ENCODE measurements at places on chromosomes 3 and 15.

DNA sequence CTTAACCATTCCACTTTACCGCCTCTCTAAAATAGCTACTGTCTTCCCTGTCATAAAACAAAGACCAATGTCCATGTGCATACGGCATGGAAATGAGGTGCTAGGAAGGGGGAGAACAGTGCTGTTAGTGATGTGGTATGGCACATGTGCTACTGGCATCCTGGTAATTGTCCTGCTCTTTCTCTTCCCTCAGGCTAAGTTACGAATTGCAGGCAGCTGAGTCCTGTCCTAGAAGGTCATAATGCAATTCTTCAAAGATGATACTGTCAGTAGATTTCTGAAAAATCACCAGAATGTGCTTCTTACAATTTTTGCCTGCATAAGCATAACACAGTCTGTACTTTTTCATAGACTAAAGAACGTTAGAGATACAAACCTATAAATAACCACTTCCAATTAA is 216.8 kb downstream of the RSL24D1 start:
- DNase-seq: no peak

DNA sequence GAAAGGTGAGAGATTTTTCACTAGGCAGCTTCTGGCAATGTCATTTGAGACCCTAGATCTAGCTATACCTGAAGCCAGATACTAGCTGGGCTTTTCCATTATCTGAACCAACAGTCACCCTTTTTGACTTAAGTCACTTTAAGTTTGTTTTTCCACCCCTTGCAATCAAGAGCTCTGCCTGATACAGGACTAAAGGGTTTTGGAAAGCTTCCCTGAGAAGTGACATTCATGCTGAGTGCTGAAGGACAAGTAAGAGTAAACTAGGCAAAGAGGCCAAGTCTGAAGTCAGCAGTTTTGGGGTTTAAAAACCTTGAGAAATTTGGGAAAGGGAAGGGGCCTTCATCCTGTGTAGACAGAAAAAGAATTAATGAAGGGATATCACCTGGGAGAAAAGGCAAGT is 27.1 kb upstream of the CCDC174 start:
- no peak for DNase-seq

DNA sequence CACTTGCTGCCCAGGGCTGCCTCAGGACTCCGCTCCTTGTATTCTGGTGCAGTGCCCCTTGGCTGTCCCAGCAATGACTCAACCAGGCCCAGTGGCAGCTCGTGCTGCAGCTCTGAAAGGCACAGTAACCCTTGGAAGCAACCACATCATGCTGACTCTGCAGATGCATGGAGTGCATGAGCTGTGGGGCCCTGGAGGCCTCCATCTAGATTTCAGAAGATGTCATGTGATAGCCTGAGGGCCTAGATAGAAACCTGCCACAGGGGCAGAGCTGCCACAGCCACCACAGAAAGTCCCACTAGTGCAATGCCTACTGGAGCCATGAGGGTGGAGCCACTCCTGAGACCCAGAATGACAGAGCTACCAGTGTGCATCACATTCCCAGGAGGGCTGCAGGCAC is 117.1 kb upstream of the SMAD3 start:
- DNase-seq: no peak

DNA sequence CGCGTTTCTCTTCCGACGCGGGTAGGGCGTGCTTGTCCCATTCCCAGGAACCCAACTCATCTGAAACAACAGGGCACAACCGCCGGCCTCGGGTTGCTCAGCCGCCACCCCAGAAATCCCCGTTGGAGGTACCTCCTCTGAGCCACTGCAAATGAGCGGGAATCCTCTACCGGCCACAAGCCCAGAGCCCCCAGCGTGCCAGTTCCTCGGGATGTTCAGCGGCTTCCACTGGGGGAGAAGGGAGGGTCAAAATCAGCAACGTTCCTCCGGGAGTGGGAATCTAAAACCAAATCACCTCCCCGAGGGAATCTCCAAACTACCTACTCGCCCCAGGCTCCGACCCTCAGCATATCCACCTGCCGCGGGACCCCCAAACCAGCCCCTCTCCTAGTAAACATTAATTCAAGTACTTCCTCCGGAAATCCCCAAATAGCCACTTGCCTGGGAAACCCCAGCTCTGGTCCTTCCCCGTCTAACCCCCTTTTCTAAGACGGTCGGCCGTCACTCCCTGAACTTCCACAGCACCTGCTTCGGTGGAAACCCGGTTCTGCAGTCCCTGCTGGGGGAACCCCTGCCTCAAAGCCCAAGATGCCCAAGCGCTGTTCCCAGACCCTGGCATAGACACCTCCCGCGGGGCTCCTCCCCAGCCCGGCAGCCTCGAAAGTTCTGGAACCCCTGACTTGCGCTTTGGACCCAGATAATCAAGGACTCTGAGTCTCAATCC is 887 bp downstream of the OXTR start:
- DNase-seq: no peak

GRCh38 chr3:156036258-156037053 is 83.9 kb upstream of the KCNAB1 start:
- no peak for DNase-seq

DNA sequence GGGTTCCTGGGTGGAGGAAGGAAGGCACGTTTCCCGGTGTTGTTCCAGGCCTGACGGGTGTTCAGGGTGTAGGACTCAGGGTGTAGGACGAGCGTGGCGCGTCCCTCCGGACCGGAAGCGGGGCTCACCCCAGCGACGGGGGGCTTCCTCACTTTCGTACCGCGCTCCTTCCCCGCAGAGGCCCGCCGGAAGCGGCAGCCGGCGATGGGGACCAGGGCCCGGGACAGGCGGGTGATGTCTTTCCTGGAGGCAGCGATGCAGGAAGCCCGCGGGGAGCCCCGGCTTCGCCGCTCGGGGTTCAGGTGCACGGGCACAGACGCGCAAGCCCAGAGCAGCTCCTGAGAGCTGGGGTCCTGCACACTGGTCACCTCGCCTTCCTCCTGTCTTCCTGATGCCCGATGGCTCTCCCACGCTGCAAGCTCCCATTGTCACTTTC is 13.4 kb downstream of the FOXL2NB start:
- DNase-seq: no peak

GRCh38 chr3:150401285-150401684 is 6.8 kb upstream of the TSC22D2 start:
- DNase-seq: no peak

DNA sequence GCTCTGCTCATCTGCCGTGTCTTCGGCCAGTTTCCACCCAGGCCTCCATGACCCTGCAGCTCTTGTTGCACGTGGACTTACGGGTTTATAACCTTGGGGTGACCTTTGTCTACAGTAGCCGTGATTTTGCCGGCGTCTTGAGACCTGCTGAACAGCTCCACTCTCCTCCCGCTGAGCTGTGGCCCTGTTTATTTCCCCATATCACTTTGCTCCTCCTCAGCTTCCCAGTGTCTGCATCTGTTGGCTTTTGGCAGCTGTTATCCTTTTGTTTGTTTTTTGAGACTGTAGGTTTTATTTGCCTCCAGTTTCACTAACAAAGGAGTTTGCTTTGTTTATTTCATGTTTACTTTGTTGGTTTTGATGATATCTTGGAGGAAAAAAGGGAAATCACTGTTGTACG is 29.3 kb upstream of the SLC28A1 start:
- no peak for DNase-seq

GRCh38 chr15:33158366-33158765 is 36.1 kb downstream of the FMN1 start:
- no peak for DNase-seq

- no peak for DNase-seq
Measured at GRCh38 chr3:98432575-98432974, 30.4 kb upstream of the OR5K1 start.

DNA sequence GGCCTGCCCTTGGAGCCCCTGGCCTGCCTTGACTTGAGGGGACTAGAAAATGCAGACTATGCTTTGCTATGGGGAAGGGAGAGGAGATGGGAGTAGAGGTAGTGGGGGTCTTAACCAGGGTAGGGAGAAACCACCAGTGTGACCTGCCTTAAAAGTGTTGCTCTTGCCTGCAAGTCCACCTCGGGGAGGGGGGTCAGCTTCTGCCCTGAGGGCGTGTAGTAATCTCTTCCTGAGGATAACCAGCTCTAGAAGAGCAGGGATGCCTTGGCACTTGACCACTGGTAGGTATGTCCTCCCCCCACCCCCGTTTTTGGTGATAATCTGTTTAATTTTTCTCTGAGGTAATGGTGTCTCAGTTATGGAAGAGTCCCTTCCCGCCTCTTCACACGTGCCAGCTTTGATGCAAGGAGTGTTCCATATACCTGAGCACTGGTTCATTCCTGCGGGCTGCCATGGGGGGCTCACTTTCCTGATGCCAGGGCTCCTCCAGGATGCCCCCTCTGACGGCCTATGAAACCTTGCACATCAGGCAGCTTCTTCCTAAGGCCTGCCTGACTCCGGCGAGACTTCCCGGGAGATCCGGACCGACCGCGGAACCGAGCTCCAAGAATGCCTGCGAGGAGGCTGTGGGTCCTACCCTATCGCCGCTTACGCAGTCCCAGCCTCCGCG is 780 bp upstream of the P4HTM start:
- no peak for DNase-seq

- DNase-seq: peak; percentile 21
Measured at GRCh38 chr3:16513141-16514020, at the start of gene RFTN1. TSS of gene RFTN1 (minus strand) at chr3:16513699. CDS start at chr3:16493869, 19,830 bp downstream.

DNA sequence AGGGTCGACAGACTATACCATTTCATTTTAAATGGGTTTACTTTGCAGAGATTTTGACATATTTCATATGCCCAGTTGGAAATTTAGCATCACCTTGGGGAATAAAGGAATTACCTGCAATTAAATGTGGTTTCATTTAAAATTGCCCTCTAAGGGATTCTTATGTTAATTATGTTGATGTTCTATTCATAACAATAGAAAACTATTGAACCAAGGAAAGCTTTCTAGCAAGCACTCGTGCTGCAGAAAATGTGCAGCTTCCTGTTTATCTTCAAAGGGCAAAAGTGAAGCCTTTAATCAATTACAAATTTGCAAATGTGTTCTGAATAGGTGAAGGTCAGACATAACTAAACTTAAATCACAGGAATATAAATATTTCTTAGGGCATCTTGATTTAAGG is 352.1 kb downstream of the CHST2 start:
- no peak for DNase-seq

Measured in effector memory CD8-positive, alpha-beta T cell (primary cell).